ENCODE measurements at places on chromosomes 13 and 19.

- no peaks in the 10 kb centered on the region for H3K36me3 ChIP-seq
- H3K27ac ChIP-seq, result peak overlapping the region; percentile 69
- no peaks in the 10 kb centered on the region for H3K27me3 ChIP-seq
These were observed 19.8 kb downstream of the MYO9B start for GRCh38 chr19:17095141-17095919.

- no peaks in the 10 kb centered on the region for H3K36me3 ChIP-seq
- no peak overlapping the region for H3K27ac ChIP-seq
- H3K4me3 ChIP-seq, result no peak overlapping the region
- no peaks in the 10 kb centered on the region for H3K27me3 ChIP-seq
These were observed 47.1 kb downstream of the INSR start for GRCh38 chr19:7247155-7247554.

- H3K4me3 ChIP-seq, result no peak overlapping the region
- H3K27ac ChIP-seq, result no peak overlapping the region
- peak; percentile 39 for DNase-seq
- no peaks in the 10 kb centered on the region for H3K27me3 ChIP-seq
These were observed 170.7 kb upstream of the TSHZ3 start for GRCh38 chr19:31519908-31520307.

- no peak for DNase-seq
- no peaks in the 10 kb centered on the region for H3K36me3 ChIP-seq
- H3K27ac ChIP-seq, result no peak overlapping the region
These were observed 193.8 kb downstream of the URI1 start for GRCh38 chr19:30135797-30136196.

- no peaks in the 10 kb centered on the region for H3K27me3 ChIP-seq
- H3K4me3 ChIP-seq, result peak overlapping the region; percentile 64
- peaks cover 13% of the 10 kb centered on the region for H3K4me1 ChIP-seq
- peak overlapping the region; percentile 68 for H3K27ac ChIP-seq
- no peak for DNase-seq
These were observed 6.8 kb downstream of the F2RL3 start for GRCh38 chr19:16895467-16896145.

DNA sequence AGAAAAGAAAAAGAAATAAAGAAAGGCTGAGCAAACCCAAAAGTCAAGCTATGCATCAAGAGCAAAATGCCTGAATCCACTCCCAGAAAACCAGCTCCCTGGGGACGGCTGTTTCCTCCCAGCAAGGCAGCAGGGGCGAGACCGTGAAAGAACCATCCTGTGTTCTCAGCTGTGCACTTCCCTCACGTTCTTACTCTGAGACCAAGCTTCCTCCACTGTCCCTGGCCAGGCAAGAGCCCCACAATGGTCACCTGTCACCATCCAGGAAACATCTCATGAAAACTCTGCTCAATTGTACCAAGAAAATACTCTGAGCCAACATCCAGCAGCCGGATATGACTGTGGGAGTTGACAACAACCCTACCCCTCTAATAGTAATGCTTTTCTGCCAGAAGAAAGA, 22.9 kb downstream of the RAB20 start:
- no peaks in the 10 kb centered on the region for H3K36me3 ChIP-seq
- no peak overlapping the region for H3K4me3 ChIP-seq
- H3K27ac ChIP-seq, result peak overlapping the region; percentile 4

DNA sequence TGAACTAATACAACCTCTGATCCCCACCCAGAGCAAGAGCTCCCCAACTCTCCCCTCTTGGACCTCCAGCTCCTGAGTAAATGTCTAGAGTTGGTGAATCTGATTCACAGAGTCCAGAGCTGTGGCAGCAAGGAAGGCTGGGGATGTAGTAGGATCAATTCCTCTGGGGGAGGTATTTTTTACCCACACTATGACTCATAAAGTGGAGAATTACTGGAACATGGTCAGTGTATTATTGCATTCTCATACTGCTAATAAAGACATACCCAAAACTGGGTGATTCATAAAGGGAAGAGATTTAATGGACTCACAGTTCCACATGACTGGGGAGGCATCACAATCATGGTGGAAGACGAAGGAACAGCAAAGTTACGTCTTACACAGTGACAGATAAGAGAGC, 496.7 kb downstream of the EFNB2 start:
- no peaks in the 10 kb centered on the region for H3K36me3 ChIP-seq
- no peak for DNase-seq
- H3K4me1 ChIP-seq, result no peaks in the 10 kb centered on the region
- no peaks in the 10 kb centered on the region for H3K27me3 ChIP-seq

DNA sequence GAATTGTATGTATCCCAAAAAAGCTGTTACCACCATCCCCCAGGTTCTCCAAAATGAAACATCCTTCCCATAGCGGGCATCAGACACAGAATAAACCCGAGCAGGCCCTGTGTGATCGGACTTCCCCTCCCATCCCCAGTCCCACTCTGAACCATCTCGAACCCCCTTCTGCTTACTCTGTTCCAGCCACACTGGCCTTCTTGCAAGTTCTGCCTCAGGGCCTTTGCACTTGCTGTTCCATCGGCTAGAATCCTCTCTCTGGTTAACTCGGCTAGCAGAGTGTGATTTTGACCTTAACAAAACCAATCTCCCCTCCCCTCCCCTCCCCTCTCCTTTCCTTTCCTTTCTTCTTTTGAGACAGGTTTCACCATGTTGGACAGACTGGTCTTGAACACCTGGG, 15.7 kb downstream of the AP2S1 start:
- H3K4me1 ChIP-seq, result peaks cover 10% of the 10 kb centered on the region
- H3K36me3 ChIP-seq, result peaks cover 8% of the 10 kb centered on the region
- no peaks in the 10 kb centered on the region for H3K27me3 ChIP-seq
- no peak for DNase-seq
- no peak overlapping the region for H3K27ac ChIP-seq
- H3K4me3 ChIP-seq, result no peak overlapping the region

DNA sequence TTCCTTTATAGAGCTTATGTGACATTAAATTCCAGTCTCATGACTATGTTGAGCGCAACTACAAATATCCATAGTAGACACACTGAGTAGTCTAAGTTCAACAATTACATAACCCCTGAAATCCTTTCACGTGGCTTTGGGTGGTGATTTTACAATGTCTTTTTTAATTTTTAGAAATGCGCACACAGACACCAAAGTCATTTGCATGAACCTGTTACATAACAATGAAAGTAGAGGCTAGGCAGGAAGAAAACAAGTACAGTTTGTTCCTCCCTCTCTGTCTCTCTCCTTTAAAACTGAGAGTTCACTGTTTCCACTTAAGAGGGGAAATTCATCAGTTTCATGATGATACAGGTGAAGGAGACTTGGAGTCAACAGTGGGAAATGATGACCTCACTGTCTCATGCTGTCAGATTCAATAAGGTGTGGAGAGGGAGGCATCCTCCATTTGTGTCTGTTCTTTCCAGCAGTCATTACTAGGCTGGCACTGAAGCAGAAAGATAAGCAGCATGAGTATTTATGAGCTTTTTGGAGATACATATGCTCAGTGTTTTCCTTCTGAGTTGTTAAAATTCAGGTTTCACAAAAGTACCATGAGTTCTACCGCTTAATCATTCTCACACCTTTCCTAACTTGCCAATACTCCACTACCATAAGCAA, 201.8 kb downstream of the LHFPL6 start:
- no peak overlapping the region for H3K27ac ChIP-seq
- no peaks in the 10 kb centered on the region for H3K36me3 ChIP-seq
- peaks cover 24% of the 10 kb centered on the region for H3K4me1 ChIP-seq
- no peaks in the 10 kb centered on the region for H3K27me3 ChIP-seq

DNA sequence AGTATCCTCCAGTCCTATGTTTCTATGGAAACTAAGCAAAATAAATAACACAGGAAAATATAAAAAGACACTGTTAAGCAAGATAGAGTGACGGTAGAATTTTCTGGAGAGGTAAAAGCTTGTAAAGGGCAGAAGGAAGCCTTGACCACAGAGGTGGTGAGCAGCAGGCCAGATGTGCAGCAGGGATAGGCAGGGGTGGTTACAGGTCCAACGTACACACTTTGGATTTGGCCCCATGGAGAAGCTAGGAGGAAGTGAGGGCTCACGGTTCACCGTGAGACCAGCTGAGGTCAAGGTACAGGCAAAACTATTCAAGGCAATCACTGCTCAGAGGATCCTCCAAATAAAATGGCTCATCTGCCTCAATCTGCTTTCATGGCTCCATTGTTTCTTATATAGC, 242.8 kb downstream of the B3GLCT start:
- no peak overlapping the region for H3K4me3 ChIP-seq
- H3K27me3 ChIP-seq, result no peaks in the 10 kb centered on the region
- no peak overlapping the region for H3K27ac ChIP-seq
- DNase-seq, result no peak
- no peaks in the 10 kb centered on the region for H3K36me3 ChIP-seq
- H3K4me1 ChIP-seq, result no peaks in the 10 kb centered on the region

DNA sequence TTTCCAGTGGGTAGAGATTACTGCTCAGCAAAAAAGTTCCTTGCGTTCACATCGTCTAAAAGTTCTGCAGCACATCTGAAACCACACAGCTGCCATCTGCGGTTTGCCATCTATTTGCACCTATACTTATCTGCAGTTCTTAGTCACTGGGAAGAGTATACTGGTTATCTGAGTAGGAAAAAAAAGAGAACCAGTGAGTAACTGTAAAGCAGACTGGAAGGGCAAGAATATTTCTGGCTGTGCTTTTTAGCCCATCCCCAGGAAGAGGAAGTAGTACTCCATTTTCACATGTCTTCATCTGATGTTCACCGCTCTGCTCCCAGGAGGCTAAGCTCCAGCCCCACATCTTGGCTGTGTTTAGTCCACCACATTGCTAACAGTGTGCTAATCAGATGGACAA, 35.6 kb downstream of the EFNB2 start:
- no peaks in the 10 kb centered on the region for H3K36me3 ChIP-seq
- DNase-seq, result no peak
- H3K4me1 ChIP-seq, result peaks cover 65% of the 10 kb centered on the region
- H3K27ac ChIP-seq, result peak overlapping the region; percentile 27
- no peak overlapping the region for H3K4me3 ChIP-seq

GRCh38 chr13:26759907-26760831, at the start of gene GPR12:
Gene GPR12 (minus strand): TSS chr13:26760786. CDS start chr13:26759827, 959 bp downstream.
- no peak within 1 kb of the TSS for H3K27ac ChIP-seq
- peak within 1 kb of the TSS; percentile 47 for H3K4me3 ChIP-seq
- DNase-seq, result no peak
- no peaks in the 10 kb centered on the region for H3K36me3 ChIP-seq

DNA sequence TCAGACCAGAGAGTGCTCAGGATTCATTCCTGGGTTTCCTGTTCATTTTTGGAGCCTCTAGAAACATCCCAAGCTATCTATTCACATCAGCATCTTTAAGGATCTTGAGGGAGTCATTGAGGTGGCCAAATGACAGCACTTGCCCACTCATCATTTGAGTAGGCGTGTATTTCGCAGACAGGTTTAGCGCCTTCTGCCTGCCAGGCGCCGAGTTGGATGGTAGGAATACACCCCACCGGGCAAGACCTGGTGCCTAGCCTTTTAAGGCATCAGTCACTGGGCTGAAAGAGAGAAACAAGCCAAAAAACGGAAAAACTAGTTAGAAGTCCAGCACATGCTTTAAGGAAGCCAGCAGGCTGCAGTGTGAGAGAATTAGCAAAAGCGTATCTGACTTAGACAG, 33.8 kb downstream of the PEX11G start:
- DNase-seq, result no peak
- H3K4me1 ChIP-seq, result no peaks in the 10 kb centered on the region
- H3K4me3 ChIP-seq, result no peak overlapping the region
- H3K36me3 ChIP-seq, result peaks cover 93% of the 10 kb centered on the region

DNA sequence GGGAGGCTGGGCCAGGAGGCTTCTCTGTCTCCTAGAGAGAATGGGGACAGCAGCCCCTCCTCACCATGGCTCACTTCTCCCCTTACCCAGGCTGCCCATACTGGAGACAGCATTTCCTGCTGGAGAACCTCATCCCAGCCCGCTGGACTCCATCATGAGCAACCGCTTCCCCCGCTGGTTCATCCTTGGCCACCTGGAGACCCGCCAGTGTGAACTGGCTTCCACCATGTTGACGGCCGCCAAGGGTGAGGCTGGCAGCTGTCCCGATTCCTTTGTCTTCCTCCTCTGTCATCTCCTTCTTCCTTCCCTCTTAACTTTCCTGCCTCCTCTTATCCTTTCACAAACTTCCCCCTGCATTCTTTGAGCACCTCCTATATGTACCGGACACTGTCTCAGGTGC, 28.0 kb downstream of the ZSWIM4 start:
- peaks cover 9% of the 10 kb centered on the region for H3K36me3 ChIP-seq
- no peaks in the 10 kb centered on the region for H3K27me3 ChIP-seq
- H3K4me3 ChIP-seq, result no peak overlapping the region
- no peak for DNase-seq
- peak overlapping the region; percentile 51 for H3K27ac ChIP-seq

GRCh38 chr19:19064811-19065745, 1.3 kb downstream of the SLC25A42 start:
- no peak overlapping the region for H3K27ac ChIP-seq
- H3K4me1 ChIP-seq, result peaks cover 41% of the 10 kb centered on the region
- no peaks in the 10 kb centered on the region for H3K27me3 ChIP-seq
- H3K36me3 ChIP-seq, result no peaks in the 10 kb centered on the region
- DNase-seq, result no peak

GRCh38 chr19:15475611-15476010, 3.7 kb downstream of the PGLYRP2 start:
- no peaks in the 10 kb centered on the region for H3K36me3 ChIP-seq
- no peak for DNase-seq
- no peak overlapping the region for H3K4me3 ChIP-seq
- H3K27me3 ChIP-seq, result no peaks in the 10 kb centered on the region
- H3K4me1 ChIP-seq, result no peaks in the 10 kb centered on the region
- H3K27ac ChIP-seq, result no peak overlapping the region

GRCh38 chr19:39906820-39907611, 27.4 kb downstream of the FCGBP start:
- DNase-seq, result no peak
- no peaks in the 10 kb centered on the region for H3K36me3 ChIP-seq
- no peak overlapping the region for H3K4me3 ChIP-seq

DNA sequence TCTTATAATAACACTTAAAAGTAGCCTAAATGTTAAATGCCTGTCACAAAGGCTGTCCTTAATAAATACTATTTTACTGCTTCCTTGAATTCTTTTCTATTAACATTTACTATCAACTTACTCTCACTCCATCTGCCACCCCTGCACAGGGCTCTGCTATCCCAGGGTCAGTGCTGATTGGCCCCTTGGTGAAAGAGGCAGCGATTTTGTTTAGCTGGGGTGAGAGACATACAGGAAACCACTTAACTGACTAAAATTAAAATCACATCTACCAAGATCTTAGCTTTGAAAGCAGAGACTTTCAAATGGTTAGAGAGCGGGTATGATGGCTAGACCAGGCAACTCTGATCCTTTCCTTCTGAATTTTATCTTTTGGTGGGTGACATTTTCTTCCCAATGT, 149.9 kb upstream of the HTR2A start:
- H3K4me1 ChIP-seq, result no peaks in the 10 kb centered on the region
- H3K27me3 ChIP-seq, result no peaks in the 10 kb centered on the region
- H3K4me3 ChIP-seq, result no peak overlapping the region
- H3K36me3 ChIP-seq, result no peaks in the 10 kb centered on the region
- no peak overlapping the region for H3K27ac ChIP-seq

GRCh38 chr13:27296496-27296895, 25.9 kb downstream of the RASL11A start:
- no peaks in the 10 kb centered on the region for H3K36me3 ChIP-seq
- H3K27ac ChIP-seq, result no peak overlapping the region
- no peak for DNase-seq
- no peaks in the 10 kb centered on the region for H3K4me1 ChIP-seq
- H3K27me3 ChIP-seq, result no peaks in the 10 kb centered on the region

Measured in esophagus muscularis mucosa (tissue), 4 donors.